Activated CD8-positive, alpha-beta memory T cell treated with anti-CD3 and anti-CD28 coated beads for 1 hour (primary cell): ENCODE measurements at places on chromosomes 7 and 10.

DNA sequence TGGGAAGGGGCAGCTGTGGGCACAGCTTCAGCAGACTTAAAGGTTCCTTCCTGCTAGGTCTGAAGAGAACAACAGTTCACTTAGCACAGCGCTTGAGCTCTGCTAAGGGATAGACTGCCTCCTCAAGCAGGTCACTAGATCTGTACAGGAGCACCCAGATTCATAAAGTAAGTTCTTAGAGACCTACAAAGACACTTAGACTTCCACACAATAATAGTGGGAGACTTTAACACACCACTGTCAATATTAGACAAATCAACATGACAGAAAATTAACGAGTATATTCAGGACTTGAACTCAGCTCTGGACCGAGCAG is 140.9 kb downstream of the TFEC start:
- DNase-seq = no peak

DNA sequence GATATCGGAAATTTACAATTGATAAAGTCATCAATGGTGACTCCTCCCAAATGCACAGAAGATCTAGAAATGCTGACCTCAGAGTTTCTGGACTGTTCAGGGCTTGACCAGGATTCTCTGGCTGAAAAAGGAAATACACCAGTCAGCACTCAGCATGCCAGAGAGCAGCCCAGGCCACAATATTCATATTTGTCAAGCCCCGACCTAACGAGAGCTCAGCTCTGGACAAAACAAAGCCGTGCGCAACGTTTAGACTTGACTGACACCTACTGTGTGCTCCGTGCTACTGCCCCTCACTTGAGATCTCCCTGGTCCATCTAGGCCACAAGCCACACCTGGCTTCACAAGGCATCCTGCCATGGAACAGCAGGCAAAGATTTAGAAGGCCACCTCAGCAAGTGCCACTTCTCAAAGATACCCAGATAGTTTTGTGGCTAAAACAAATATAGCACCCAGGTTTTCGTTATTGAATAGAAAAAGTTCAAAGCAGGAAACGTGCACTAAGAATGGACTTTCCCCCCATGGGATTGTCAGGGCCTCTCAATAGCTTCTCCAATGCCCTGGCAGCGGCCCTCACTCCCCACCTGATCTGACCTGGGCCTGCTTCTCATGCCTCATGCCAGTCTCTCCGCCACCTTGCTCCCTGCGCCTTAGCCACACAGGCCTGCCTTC is 218.3 kb downstream of the FAM107B start:
- DNase-seq = no peak

DNA sequence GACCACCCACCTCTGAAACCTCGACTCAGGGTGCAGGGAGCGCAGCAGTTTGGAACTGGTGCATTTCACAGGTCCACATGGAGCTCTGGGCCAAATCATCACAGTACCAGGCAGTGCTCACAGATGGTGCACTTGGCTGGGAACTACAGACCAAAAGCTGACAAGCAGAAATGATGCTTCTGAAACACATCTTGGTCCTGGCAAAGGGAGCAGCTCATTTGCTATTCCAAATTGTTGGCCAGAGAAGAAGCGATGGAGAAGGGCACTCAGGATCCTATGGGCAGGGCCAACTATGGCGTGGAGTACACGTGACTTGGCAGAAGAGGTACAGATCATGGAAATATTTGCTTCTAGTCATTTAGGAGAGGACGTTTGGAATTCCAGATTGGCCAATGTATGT is 383.9 kb downstream of the CALN1 start:
- DNase-seq = no peak

DNA sequence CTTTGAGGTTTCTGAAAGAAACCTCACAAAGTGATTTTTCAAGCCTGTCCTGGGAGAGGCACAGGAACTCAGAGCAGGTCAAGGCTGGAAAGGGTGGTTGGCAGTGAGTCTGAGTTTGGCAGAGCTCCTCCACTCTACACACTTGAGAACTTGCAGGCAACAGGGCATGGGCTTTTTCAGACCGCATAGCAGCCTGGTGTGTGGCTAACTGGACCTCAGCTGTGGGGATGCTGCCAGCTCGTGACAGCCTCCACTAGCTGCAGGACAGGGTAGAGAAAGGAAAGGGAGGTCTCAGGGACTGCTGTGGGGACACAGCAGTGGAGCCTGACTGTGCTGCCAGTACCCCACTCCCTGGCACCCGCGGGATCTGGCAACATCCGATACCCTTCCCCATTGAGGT is 2.6 kb downstream of the CDHR1 start:
- DNase-seq = no peak

DNA sequence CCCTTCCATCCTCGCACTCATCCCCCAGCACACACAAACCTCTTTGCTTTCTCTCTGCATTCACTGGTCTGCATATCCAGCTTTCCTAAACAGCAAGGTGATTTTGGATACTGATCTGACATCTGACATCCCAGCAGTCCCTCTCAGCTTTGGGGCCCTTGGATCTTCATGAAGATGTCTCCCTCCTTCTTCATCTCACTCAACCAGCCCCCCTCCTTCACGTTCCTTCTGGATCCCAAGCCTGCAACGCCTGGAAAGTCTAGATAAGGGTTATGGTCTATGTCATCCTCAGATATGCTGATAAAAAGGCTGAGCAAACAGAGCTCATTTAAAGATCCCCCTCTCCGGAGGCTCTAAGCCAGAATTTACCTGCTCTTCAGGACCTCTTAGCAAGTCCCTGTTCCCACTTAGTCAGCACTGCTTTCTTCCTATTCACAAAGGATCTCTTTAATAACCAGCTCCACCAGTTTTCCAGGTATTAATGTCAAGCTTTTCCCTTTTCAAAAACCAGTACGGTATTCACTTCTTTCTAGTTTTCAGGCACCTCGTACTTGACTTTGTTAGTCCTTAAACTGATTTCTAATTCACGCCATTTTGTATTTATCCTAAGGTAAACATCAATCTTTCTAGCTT is 38.9 kb downstream of the CREB3L2 start:
- DNase-seq = no peak

DNA sequence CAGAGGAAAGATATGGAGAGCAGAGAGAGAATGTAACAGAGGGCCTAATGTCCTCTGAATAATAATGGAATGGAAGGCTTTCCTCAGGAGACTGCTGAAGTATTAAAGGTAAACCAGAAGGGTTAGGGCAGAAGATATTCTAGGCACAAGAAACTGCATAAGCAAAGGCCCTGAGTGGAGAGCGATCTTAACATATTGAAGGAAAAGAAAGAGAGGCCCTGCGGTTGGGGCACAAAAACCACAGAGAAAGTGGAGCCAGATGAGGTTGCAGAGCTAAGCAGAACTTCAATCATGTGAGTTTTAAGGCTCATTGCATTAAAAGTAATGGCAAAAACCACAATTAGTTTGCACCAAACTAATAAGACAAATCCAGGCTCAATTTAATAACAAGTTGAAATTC is 115.8 kb upstream of the VSTM2A start:
- DNase-seq = no peak

GRCh38 chr10:5506246-5506645 is 6.9 kb upstream of the CALML5 start:
- no peak for DNase-seq

- DNase-seq = no peak
Observed at GRCh38 chr10:107379601-107380000, 215.1 kb upstream of the SORCS1 start.

GRCh38 chr10:99236627-99237309 is 1.1 kb upstream of the HPSE2 start:
- no peak for DNase-seq

DNA sequence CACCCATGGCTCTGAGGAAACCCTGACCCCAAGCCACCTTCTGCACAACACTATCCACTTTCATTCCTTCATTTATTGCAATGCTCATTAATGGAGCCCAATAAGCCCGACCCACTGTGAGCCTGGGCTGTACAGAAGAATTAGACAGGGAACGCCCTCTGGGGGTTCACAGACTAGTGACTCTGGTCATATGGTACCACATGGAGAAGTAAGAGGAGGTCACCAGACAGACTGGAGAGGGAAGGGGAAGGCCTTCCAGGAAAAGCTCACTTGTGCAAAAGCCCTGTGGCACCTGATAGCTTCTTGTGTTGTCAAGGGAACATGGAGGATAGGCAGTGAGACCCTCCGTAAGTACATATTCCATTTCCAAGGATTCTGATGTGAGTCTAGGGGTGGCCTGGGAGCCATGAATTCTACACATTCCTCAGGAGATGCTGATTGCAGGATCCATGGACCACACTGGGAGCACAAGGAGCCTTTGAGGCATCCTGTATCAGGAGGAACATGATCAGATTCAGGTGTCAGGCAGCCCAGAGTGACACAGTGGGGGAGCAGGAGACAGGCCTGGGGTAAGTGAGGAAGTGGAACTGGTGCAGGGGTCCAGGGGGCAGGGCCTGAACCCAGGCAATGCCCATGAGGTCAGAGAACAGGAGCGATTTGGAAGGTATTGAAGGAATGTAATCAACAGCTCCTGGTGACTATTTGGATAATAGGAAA is 19.9 kb downstream of the TMEM72 start:
- no peak for DNase-seq

DNA sequence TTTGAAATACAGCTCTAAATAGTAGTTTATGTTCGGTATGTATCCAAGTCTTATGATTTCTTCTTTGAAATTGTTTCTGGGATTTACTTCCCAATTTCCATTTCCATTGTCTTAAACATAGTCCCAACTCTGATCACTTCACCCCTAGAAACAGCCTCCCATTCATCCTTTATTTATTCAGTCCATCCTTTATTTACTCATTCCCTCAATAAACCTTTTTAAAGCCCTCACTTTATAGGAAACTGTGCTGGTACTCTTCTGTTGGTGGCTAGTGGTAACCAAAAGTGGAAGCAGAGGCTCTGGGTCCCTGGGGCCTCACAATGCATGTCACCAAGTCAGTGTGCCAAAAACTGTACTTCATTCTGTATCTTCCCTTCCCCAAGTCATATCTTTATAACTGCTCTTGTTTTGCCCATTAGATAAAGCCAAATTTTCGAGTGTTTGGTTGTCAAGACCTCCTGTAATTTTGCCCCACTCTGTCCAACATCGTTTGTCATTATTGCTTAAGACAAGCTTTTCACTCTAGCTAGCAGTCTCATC is 3.9 kb upstream of the EPC1 start:
- no peak for DNase-seq

DNA sequence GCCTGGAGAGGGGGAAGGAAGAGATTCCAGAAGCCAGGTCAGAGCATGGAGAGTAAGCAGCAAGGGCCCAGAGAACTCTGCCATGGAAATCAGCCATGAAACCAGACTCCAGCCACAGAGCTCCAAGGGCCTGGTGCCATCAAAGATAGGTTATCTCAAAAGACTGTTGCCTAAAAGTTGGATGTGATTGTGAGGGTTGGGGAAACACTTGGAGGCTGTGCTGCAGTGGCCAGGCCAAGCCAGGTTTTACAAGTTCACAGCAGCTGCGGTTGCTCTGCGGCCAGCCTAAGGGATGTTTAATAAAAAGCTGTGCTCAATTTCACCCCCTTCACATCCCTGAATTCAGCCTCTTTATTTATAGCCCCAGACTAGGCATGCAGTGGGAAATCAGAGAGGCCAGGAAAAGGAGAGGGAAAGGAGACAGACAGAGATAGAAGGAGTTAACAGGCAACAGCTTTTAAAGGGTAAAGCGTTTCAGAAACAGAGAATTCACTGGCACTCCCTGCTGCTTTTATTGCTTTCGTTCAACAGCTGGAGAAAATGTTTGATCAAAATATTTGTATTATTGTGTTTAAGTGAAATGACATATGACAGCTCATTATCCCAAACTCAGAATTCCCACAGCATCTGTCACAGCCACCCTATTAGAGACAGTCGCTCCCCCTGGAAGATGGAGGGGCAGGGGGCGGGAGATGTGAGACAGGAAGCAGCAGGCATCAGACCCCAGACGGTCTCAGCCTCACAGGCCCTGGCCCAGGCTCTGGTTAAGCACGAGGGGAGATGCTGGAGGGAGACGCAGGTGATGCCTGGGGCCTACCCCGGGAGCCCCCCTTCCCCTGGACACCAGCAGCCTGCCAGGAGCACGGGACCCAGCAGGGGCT is 140.1 kb downstream of the GLI3 start:
- DNase-seq = no peak

DNA sequence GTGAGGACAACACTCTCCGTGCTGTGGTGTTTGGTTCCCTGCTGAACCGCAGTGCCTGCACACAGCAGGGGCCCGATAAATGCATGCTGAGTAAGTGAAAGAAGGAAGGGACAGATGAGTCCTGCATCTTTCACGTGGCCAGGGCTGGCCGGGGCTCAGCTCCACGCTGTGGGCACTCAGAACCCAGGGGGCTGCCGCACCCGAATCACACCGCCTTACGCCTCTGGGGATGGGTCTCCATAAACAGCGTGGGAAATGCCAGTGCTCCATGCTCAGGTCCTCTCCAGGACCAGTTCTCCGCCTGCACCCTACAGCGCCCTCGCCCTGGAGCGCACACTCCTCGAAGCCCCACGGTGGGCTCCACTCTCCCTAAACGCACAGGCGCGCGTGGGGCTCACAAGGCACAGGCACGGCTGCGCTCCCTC is 38.1 kb downstream of the RASGEF1A start:
- DNase-seq = no peak

DNA sequence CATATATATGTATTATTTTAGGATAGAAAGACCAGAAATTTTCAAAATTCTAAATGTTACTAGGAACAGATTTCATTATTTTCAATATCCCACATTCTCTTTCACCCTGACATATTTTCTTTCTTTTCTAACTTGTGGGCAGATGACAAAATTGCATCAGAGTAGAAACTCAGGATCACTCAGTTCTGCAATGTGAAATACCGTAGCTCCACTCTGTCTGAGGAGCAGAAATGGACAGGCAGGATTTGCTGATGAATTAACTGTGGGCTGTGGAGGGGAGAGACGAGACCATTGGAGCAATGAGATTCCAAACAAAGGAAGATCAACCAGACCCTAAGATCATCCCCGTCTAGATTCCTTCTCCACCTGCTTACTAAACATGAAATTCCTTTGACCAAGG is 37.0 kb upstream of the SVOPL start:
- DNase-seq = no peak

- DNase-seq = no peak
Observed at GRCh38 chr10:131921184-131921583, 20.4 kb downstream of the PPP2R2D start.

DNA sequence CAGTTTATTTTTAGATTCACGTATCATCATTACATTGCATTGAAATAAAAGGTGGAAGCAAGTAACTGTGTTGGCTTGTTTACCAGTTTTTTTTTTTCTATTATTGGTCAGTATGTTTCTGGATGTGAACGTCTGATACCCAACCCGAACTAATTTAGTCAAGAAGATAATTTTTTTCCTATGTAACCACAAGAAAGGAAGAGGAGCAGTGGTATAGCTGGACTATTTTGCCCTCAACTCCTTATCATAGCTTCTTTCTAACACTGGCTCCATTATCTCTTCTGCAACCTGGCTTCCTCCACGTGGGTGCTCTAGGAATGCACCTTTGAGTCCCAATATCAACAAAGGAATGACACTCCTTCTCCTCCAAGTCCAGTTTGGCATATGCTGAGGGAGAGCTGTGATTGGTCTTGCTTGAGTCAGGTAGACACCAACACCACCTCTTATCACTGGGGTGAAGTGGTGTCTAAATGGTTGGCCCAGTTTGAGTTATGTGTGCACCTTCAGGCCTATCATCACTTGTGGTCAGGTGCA is 29.4 kb downstream of the OR9A2 start:
- no peak for DNase-seq

GRCh38 chr7:127828843-127829500 is 177.0 kb downstream of the SND1 start:
- no peak for DNase-seq

- DNase-seq = no peak
Observed at GRCh38 chr7:28413011-28413410, 693 bp downstream of the CREB5 start.
